Mesothelial cell of epicardium (in vitro differentiated cells): ENCODE measurements at places on chromosomes 2 and 18. TPM values are rescaled to one million over a fixed set of nuclear protein-coding genes. Genes with fewer than 3 reads are reported as not detected.

GRCh38 chr2:161207941-161208340 is 47.7 kb downstream of the TANK start:
- no peak for DNase-seq

- no peak for DNase-seq
These were observed 231.2 kb upstream of the LINC00305 start for GRCh38 chr18:64380117-64380516.

The FAM237A gene
- total RNA-seq: not detected in 3 replicates

DNA sequence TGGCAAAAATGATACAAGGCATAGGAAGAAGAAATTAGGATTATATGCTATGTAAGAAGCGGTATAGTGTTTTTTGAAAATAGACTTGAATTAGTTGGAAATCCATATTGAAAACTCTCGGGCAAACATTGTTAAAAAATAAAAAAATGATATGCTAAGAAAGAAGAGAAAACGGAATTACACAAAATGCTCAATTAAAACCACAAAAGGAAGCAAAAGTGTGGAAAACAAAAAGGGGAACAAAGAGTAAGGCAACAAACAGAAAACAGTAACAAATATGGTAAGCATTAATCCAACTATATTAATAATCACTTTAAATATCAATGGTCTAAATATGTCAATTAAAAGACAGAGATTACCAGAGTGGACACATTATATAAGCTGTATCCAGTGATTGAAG is 58.4 kb downstream of the TXNL1 start:
- no peak for DNase-seq

The SLC5A7 gene
- 0.11 TPM in 1 of 3 replicates, not detected in the others for total RNA-seq

DNA sequence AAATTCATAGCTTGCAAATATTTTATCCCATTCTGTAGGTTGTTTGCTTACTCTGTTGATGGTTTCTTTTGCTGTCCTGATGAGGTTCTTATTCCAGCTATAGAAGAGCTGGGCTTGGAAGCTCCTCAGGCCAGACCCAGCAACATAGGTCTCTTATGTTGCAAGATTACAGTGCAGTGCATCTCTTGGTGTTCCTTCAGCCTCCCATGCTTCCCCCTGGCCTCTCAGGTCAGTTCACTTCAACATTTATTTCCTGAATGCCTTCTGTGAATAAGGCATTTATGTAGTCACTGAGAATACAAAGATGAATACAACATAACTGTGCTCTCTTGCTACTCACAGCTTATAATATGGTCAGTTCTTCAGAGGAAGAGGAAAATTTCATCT is 179.0 kb upstream of the SLC39A10 start:
- no peak for DNase-seq

The TXNDC9 gene
- total RNA-seq: 22.7 to 24.9 TPM (median 22.9 TPM) in 3 replicates

DNA sequence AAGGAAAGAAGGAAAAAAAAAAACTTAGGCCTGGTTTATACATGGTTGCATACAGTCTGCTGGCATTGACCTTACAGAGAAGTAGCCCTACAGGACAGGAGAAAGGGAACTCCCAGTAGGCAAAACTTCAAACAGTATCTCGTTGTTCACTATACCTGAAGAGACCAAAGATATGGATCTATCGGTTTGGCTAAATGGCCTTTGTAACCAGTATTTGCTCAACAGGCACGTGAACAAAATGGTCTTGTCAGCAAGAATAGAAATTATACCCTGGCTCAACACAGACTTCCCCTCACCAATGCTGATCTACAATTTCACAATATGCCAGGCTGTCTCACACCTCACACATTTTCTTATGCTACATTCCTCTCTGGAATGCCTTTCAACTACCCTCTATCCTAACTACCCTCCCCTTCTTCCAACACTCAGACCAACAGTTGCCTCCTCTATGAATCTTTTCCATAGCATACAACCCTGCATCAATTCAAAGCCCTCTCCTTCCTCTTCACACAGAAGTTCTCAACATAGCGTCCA is 13.7 kb downstream of the HYCC2 start:
- DNase-seq: no peak

GRCh38 chr18:12628706-12629702 is 28.9 kb downstream of the SPIRE1 start:
- no peak for DNase-seq

The RAMP1 gene
- total RNA-seq: 2.0 to 2.1 TPM (median 2.0 TPM) in 3 replicates

DNA sequence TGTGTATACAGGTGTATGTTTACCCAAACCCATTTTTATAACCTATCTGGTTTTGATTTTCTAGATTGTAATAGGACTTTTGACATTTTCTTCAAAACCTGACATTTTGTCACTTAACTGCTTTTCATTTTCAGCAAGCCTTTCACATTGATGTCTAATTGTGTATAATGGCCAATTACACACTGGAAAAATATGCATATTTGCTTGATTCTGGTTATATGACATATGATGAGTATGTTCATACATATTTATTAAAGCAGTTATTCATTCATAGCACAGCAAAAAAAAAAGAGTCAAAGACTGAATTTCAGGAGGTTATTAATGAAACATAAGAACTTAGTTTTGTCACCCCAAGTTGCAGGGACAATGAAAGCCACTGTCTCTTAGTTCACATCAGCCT is 307.7 kb upstream of the TNP1 start:
- DNase-seq: no peak
